A549 treated with CORT108297 at 1 μM for 4 hours (cell line): ENCODE measurements at places on chromosomes 2 and 18. TPM values are rescaled to one million over a fixed set of nuclear protein-coding genes. Genes with fewer than 3 reads are reported as not detected.

TUBA3D gene
- 0.07 to 0.43 TPM (median 0.29 TPM) in 4 of 5 replicates, not detected in the other for total RNA-seq

LHCGR gene
- not detected in 5 replicates for total RNA-seq

SKA1 gene
- 11.4 to 14.9 TPM (median 12.0 TPM) in 5 replicates for total RNA-seq

UNC80 gene
- not detected in 5 replicates for total RNA-seq

MARCHF4 gene
- 40.0 to 54.4 TPM (median 45.6 TPM) in 5 replicates for total RNA-seq

RPRM gene
- 0.05 to 0.09 TPM in 2 of 5 replicates, not detected in the others for total RNA-seq

DYNAP gene
- total RNA-seq: not detected in 5 replicates

UGT1A3 gene
- 0.07 to 0.17 TPM (median 0.13 TPM) in 3 of 5 replicates, not detected in the others for total RNA-seq

SCN3A gene
- 0.01 TPM in 2 of 5 replicates, not detected in the others for total RNA-seq

TMEM169 gene
- 0.18 to 0.42 TPM (median 0.34 TPM) in 5 replicates for total RNA-seq

PIEZO2 gene
- total RNA-seq: 0.44 to 1.1 TPM (median 0.51 TPM) in 5 replicates

CCDC74A gene
- total RNA-seq: 12.7 to 19.2 TPM (median 15.0 TPM) in 5 replicates

DNAH7 gene
- total RNA-seq: 0.78 to 1.2 TPM (median 0.96 TPM) in 5 replicates
